ENCODE measurements at places on chromosomes 3 and 15.

DNA sequence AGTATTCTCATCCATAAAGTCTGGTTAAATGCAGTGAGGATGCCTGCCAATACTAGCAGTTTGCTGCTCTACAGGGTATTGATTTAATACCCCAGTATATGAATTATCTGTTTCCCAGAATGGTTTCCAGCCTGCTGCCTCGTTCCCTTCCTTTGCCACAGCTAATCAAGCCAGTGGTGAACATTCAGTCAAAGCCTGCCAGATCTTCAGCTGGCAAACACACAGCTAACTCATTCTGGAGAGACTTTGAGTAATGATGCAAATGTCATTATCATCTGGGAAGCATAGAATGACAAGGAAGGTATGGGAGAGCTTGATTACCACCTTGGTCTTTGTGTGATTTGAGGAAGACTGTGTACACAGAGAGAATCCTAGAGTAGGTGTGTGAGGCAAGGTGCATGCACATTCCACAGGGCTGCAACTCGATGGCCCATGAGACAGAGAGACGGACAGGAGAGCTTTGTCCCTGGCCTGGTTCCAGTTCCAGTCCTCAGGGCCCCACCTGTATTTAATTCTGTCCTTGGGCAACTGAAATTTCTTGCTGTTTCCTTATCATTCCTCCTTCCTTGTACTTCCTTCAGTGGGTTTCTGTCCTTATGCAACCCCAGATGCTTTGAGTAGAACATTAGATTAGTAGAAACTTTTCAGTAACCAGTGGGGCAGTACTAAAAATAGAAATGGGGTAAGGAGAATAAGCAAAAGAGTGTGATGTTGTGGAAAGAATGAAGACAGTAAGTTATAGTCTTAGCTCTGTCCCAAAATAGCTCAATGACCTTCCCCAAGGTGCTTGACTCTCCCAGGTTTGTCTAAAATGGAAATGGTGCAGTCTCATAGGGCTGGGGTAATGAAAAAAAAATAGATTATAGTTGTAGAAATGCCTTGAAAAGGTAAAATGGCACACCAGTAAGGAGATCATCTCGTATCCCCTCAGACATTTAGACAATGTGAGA lies 72.5 kb downstream of the MITF start:
- DNase-seq, result no peak

- no peak for DNase-seq
Observed at GRCh38 chr15:38065721-38066345, 131.4 kb downstream of the TMCO5A start.

- no peak for DNase-seq
Observed at GRCh38 chr15:63915873-63916771, 82.4 kb upstream of the HERC1 start.

GRCh38 chr3:38130631-38131065 lies 6.3 kb downstream of the ACAA1 start:
- no peak for DNase-seq

DNA sequence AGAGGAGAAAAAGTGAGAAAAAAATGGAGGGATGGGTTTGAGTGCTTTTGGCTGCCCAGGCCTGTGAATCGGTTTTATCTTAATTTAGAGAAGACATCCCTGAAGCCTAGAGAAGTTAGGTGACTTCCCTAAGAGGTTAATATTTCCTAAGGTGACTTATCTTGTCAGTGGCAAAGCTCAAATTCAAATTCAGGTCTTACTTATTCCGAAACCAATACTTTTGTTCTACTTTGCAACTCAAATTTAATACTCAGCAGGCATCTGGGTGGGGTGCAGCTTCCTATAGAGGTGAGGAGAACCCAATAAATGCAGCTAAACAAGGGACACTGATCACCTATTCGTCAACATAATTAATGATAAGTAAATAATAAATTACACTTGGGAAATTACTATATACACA lies 54.9 kb upstream of the MYRIP start:
- DNase-seq, result no peak

DNA sequence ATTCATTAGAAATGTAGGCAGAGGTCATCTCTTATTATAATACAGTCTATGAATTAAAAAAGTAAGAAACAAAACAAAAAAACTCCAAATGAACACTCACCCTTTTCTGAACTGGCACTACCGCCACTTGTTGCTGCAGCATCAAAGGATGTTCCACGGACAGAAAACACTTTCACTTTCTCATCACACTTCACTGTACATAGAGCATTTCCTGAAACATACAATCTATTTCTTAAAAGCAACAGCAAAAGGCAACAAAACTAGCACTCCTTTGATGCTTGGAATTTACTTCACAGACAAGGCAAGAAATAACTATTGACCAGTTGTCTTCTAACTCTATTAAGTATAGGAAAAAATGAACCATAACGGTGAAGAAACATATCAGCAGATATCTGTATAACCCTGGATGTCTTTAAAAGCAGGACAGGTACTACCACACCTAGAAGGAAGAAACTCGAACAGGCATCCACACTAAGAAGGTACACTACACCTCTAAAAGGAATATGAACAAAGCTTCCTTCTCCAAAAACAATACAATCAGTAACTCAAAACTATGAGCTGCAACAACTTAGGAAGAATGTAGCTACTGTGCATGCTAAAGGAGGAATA lies 24.9 kb downstream of the ETFA start:
- DNase-seq, result no peak

DNA sequence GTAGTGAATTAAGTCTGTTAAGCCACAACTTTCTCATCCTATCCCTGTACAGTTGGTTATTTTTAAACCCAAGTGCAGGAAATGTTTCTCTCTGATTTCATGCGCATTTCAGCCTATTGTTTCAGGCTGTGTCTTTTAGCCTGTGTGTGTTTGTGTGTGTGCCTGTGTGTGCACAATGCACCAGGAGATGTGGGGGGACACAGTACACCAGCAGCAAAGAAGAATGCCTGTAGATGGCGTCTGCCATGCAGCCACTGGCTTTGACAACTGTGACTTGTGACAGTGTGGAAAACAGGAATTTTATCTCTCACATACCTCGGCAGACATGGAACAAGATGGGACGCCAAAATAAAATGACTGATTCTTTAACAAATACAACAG lies 43.6 kb upstream of the PLXNA1 start:
- DNase-seq, result no peak

Measured in stimulated activated CD4-positive, alpha-beta T cell treated with anti-CD3 and anti-CD28 coated beads, TNF-alpha, amount 100 ng/mL, for 24 hours (primary cell).